ENCODE measurements at places on chromosomes 12 and 14.

DNA sequence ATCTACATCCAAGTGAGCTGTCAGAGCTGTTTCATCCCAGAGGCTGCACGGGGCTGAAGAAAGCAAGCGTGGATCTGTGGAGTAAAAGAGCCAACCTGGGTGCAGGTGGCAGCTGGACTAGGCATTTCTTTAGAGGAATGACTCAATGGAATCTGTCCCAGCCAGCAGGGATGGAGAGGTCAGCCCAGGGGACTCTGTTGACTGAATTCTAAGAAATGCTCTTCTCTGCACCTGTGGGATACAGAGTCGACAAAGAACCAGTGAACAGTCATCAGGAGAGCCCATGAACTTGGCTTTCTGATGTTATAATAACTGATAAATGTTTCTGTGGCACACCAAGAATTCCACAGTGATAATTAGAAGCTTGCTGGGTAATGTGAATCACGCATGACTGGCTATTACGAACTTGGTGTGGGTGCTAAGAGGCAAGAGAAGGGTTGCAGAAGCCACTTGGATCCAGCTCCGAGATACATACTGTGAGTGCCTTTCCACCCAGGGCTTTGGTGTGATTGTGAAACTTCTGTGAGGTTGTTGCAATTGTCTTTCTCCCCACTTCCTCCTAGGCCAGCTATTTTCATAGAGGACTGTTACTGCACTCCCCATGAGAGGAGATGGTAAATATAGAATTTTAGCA, 16.2 kb downstream of the PYGL start:
- H3K4me1 ChIP-seq = no peaks in the 10 kb centered on the region
- peaks cover 6% of the 10 kb centered on the region for H3K36me3 ChIP-seq
- H3K27ac ChIP-seq = no peak overlapping the region
- no peak for DNase-seq
- no peaks in the 10 kb centered on the region for H3K27me3 ChIP-seq

DNA sequence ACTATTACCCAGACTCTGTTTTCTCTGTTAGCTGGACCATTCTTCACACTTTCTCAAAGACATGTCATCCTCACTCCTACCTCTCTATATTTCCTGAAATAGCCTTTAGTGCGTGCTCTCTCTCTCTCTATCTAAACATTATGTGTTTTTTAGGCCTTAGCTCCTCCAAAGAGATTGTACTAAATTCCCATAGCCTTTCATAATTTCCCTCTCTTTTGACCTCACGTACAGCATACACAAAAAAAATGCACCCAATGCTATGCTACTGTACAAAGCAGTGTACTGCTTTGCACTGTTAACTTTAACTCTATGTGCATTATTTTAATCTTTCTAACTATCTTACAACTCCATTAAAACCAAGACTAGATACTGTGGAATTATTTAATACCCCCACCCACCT, 288.4 kb downstream of the DAD1 start:
- no peak for DNase-seq
- H3K27me3 ChIP-seq = peaks cover 2% of the 10 kb centered on the region
- H3K27ac ChIP-seq = no peak overlapping the region
- H3K36me3 ChIP-seq = no peaks in the 10 kb centered on the region
- H3K4me1 ChIP-seq = no peaks in the 10 kb centered on the region

DNA sequence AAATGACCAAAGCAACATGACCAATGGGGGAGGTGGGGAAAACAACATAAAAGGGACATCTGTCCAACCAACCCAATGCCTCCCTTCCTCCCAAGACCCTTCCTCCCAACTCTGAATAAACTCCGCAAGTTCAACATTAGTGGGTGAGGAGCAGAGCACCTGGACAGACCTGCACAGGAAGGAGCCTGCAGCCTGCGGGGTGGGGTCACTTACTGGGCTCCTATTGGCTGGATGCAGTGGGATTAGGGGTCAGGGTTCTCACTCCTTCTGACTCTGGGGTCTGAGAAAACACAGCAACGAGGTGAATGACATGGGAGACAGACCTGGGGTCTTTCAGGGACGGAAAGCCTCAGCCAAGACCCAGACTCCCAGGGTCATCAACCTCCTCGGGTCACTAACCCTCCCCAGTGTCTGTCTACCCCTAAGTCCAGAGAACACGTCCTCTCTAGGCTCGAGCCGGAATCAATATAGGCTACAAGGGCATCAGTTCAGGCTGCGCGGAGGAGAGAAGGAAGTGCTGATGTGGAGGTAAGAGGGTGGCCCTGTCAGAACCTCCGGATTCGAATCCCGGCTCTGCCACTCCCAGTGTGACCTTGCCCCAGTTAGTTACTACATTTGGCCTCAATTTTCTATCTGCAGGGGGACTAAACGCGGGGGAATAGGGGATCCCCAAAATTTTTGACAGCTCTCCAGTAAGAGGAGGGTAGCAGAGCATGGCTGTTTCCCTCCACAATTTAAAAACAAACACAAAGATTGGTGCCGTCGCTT, 860 bp downstream of the NDRG2 start:
- peak overlapping the region; percentile 42 for H3K4me3 ChIP-seq
- DNase-seq = no peak
- no peaks in the 10 kb centered on the region for H3K4me1 ChIP-seq
- H3K27ac ChIP-seq = no peak overlapping the region
- H3K27me3 ChIP-seq = no peaks in the 10 kb centered on the region

GRCh38 chr12:46946137-46946536, 120.3 kb upstream of the SLC38A4 start:
- H3K4me3 ChIP-seq = no peak overlapping the region
- H3K27ac ChIP-seq = no peak overlapping the region
- DNase-seq = no peak

DNA sequence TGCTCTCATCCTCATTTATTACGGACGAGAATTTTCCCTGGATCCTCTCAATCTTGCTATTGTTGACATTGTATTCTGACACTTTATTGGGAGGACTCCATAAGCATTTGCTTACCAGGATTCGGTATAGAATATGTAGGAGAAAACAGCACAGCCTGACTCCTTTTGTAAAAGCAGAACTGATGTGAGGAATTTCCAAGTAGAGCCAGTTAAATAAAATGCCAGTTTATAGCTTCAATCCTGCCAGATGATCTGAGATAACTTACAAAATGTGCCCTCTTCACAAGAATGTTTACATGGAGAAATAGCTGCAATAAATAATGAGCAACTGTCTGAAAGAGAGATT, 332.9 kb upstream of the PRICKLE1 start:
- no peak overlapping the region for H3K27ac ChIP-seq
- H3K36me3 ChIP-seq = no peaks in the 10 kb centered on the region
- H3K4me3 ChIP-seq = no peak overlapping the region
- no peaks in the 10 kb centered on the region for H3K4me1 ChIP-seq
- no peaks in the 10 kb centered on the region for H3K27me3 ChIP-seq

- no peaks in the 10 kb centered on the region for H3K27me3 ChIP-seq
- no peak overlapping the region for H3K4me3 ChIP-seq
- H3K27ac ChIP-seq = peak overlapping the region; percentile 74
- DNase-seq = peak; percentile 93
- peaks cover 4% of the 10 kb centered on the region for H3K4me1 ChIP-seq
Observed at GRCh38 chr12:47828976-47829482, 9.3 kb upstream of the HDAC7 start.

GRCh38 chr14:38561657-38562056, 305.8 kb upstream of the CLEC14A start:
- no peak overlapping the region for H3K27ac ChIP-seq
- no peaks in the 10 kb centered on the region for H3K36me3 ChIP-seq
- H3K4me1 ChIP-seq = no peaks in the 10 kb centered on the region
- no peaks in the 10 kb centered on the region for H3K27me3 ChIP-seq

GRCh38 chr14:37270629-37271028, 72.9 kb downstream of the MIPOL1 start:
- no peaks in the 10 kb centered on the region for H3K36me3 ChIP-seq
- H3K4me1 ChIP-seq = no peaks in the 10 kb centered on the region
- H3K4me3 ChIP-seq = no peak overlapping the region
- H3K27me3 ChIP-seq = no peaks in the 10 kb centered on the region
- no peak overlapping the region for H3K27ac ChIP-seq
- no peak for DNase-seq

DNA sequence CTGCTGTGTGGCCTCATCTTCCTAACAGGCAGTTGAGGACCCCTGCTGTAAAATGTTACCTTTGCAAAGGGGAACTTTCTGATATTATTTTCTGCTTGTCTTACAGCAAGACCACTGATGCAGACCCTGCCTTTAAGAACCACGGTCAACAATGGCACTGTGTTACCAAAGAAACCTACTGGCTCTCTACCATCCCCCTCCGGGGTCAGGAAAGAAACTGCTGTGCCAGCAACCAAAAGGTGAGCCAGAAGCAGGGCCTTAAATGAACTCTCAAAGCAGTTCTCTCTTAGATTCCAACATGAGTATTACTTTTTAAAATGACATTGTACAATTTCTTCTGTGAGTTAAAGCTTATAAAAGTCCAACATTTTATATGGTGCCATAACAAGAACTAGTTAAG, 72.2 kb downstream of the EML1 start:
- H3K27me3 ChIP-seq = no peaks in the 10 kb centered on the region
- no peak overlapping the region for H3K4me3 ChIP-seq
- H3K4me1 ChIP-seq = no peaks in the 10 kb centered on the region
- DNase-seq = no peak

GRCh38 chr14:80427101-80427500, 215.8 kb upstream of the DIO2 start:
- no peak overlapping the region for H3K4me3 ChIP-seq
- H3K4me1 ChIP-seq = no peaks in the 10 kb centered on the region
- H3K36me3 ChIP-seq = no peaks in the 10 kb centered on the region
- DNase-seq = no peak

DNA sequence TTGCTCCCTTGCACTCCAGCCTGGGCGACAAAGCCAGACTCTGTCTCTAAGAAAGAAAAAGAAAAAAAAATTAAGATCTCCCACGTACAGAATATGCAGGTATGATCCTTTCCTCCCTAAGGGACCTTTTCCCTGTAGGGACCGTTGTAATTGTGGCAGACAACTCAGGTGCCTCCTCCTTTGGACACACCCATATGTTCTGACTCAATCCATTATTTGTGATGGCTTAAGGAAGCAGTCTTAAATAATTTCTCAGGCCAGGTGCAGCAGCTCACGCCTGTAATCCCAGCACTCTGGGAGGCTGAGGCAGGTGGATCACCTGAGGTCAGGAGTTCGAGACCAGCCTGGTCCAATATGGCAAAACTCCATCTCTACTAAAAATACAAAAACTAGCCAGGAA, 53.1 kb downstream of the TMCC3 start:
- no peak for DNase-seq
- no peak overlapping the region for H3K27ac ChIP-seq
- no peaks in the 10 kb centered on the region for H3K4me1 ChIP-seq
- H3K36me3 ChIP-seq = no peaks in the 10 kb centered on the region
- no peaks in the 10 kb centered on the region for H3K27me3 ChIP-seq

DNA sequence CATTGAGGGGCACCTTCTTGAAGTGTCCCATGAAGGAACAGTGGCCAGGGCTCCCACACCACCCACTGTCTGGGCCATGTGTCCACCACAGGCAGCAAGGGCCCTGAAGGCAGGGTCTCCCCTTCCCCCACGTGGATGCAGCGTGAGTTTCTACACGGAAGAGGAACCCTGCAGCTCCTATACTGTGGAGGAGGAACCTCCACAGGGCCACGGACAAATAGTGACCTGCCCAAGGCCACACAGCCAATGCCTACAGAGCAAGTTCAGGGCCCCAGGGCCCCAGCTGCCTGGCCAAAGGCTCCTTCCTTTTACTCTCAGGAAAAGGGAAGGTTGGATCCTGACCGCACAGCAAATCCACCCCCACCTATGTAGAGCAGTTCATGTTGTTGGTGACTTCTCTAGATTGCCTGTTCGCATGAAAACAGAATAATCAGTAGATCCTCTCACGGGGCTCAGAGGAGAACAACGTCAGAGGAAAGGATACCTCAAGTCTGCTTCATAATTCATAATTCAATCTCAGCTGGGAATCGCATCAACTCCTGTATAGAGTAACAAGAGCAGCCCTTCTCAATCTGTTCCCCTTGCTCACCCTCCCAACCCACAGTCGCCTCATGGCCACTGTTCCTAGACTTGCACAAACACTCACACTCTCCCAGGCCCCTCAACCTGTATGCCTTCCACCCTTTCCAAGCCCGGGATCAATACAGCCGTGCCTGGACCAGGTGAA, 11.1 kb upstream of the KRT73 start:
- H3K27ac ChIP-seq = no peak overlapping the region
- H3K36me3 ChIP-seq = no peaks in the 10 kb centered on the region
- H3K4me1 ChIP-seq = no peaks in the 10 kb centered on the region
- H3K27me3 ChIP-seq = no peaks in the 10 kb centered on the region
- DNase-seq = no peak
